ENCODE measurements at places on chromosomes 3 and 15.
A peak's percentile ranks its signal among the peaks of the same experiment; 100 is the strongest.

GRCh38 chr3:166986000-166986399 is 394.1 kb downstream of the ZBBX start:
- no peak for DNase-seq

GRCh38 chr3:128338536-128339330 is 128.0 kb downstream of the DNAJB8 start:
- DNase-seq: no peak

GRCh38 chr15:80459818-80460217 is 55.6 kb downstream of the ARNT2 start:
- DNase-seq: no peak

DNA sequence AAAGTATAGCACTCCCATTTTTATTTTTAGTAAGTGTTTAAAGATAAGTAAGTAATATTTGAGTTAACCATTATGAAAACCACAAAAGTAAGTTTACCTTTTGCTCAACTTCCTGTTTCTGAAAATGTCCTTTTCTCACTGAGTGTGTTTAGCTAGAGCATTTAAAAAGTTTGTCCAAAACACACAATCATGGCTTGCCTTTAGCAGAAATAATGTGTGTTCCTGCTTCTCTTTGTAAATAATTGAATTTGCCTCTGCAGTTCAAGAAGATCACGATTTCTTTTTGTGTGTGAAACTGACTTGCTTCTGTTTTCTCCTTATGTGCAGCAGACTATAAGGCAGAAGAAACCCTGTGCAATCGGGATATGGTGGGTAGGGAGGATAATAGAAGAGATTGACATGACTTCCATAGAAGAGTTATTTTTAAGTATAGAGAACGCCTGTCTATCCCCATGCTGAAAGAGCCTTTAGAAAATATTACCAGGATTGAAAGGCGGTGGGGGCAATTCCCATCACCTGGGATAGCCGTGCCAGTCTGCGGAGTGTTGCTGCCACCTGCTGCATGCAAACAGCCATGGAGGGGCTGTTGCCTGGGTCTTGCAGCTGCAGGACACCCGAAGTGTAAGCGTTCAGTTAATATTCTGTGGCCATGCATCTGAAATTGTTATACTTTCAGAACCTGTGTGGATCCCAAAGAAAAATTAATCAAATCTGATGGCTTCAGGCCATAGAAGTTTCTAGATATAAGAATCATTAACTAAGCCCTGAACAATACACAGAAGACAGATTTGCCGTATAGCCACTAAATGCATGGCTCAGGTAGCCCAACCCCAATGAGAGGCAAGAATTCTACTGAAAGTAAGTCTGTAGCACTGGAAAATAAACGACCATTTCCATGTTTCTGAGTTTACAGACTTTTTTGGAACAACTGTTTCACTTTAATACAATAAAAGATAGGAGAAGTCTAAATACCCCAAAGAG is 2.4 kb upstream of the CD96 start:
- peak; percentile 39 for DNase-seq

DNA sequence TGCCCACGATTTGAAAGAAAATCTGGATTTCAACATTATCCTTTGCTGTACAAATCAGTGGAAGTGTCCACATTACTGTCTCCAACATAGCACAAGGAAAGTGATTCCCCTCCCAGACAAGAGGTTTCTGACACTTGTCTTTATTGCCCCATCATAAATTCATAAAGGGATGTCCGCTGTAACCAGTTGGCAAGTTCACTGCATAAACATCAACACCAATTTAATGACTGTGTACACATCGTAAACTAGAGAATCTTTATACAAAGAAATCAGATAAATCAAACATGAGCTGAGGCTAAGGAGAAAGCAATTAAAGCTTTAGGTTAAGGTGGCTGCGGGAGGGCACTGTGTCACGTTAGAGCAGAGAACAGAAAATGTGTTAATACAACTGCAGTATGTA is 129.8 kb downstream of the MEIS2 start:
- no peak for DNase-seq

GRCh38 chr15:51229907-51230330 is 108.5 kb downstream of the CYP19A1 start:
- peak; percentile 2 for DNase-seq

DNA sequence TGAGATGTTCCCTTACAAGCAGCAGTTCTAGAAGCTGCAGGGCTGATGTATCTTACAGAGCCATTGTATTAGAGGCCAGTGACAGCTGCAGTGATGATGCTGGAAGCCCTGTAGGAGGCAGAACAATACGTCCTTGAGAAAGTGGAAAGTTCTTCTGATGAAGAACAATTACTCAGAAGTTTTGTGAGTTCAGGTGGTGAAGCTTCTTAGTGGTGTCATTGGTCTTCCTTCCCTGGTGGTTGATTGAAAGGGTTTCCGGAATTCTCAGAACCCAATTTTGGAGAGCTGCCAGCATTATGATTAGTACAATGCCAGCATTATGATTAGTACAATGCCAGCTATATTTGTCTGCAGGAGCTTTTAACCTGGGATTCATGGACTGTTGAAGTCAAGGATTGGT is 356.4 kb downstream of the MFSD1 start:
- no peak for DNase-seq

DNA sequence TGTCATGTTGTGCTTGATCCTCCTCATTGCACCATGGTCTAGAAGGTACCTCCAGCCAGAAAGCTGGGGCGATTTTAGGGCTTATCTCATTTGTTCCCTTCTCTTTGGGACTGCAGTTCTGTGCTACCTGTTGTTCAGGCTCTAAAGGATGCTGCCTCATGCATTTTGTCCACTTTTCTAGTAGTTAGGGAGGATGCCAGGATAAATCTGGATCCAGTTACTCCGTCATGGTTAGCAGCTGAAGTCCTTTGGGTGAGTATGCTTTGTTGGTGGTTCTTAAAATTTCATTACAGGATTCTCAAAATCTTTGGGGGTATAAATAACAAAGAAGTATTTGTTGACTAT is 8.9 kb downstream of the AKAP13 start:
- DNase-seq: no peak

GRCh38 chr3:111690242-111690641 is 95.1 kb upstream of the ZBED2 start:
- DNase-seq: no peak

- DNase-seq: no peak
Measured at GRCh38 chr15:97867870-97868269, 92.6 kb upstream of the ARRDC4 start.

DNA sequence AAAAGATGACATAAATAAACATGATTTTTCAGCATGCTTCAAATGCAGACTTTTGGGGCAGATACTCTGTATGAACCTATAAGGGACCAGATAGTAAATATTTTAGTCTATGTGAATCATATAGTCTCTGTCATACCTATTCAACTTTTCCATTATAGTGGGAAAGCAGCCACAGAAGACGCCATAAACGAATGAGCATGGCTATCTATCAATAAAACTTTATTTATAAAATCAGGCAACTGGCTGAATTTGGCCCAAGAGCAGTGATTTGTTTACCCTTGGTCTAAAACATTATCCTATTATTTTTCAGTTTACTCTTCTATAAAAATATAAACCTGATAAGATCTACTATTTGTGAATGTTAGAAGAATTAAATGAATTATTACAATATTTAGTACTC is 25.9 kb upstream of the VEPH1 start:
- DNase-seq: no peak

DNA sequence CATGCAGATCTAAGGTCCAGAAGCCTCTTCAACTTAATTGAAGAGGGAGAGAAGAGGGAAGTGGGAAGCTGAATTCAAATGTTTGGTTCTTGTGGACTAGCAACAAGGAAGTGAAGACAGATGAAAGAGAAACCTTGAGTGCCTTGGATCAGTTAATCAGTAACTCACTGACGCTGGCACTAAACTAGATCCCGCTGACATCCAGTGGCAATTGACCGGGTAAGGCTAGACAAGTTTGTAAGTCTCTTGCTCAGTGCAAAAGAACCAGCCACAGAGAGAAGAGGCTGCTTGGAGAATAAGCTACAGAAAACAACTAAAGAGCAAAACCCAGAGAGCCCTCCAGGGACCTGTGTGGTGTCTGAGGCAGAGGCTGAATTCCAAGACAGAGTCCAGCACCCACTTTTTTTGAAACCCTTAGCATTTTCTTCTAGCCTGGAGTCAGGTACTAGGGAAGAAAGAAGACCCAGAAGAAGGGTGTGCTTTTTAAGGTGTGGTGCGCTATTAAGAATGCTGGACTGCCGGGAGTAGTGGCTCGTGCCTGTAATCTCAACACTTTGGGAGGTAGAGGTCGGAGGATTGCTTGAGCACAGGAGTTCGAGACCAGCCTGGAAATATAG is 6.9 kb downstream of the PLCH1 start:
- no peak for DNase-seq

GRCh38 chr3:105364128-105364527 is 2.6 kb upstream of the ALCAM start:
- DNase-seq: no peak

- DNase-seq: peak; percentile 24
Measured at GRCh38 chr3:4976109-4976508, 3.1 kb upstream of the BHLHE40 start.

DNA sequence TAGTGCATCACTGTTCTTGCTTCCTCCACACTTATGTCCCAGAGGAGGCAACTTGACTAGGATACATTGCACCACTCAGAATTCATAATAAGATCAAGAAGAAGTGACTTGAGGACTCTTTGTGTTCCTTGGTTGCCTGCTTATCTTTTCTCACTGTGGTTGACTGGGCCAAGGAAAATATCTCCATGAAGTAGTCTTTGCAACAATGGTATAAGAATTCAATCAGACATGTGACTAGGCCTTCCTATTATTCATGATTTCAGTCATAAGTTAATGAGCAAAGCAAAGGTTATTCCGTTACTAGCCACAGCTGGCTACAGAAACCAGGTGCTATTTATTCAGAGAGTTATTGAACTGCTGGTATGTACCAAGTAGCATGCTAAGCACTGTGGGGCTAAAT is 359.3 kb downstream of the RORA start:
- no peak for DNase-seq

DNA sequence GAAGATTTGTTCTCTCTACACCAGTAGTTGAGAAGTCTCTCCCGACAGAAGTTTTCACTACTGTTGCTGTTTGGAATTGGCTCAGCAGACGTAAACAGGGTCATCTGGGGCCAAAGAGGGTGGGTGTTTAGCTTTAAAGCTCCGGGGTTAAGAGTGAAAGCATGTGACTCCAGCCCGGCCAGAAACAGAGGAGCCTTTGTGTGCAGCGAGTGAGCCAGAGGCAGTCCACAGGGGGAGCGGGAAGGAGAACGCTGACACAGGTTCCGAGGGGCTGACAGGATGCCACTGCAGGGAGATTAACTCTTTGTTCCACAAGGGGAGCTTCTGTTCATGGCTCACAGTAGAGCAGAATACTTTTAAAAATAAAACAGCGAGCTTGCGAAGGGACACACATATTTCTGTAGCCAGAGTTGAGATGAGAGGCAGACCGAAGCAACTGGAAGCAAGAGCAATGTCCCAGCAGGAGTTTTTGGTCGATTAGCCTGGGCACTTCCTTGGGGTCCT is 26.9 kb downstream of the BMF start:
- DNase-seq: no peak

DNA sequence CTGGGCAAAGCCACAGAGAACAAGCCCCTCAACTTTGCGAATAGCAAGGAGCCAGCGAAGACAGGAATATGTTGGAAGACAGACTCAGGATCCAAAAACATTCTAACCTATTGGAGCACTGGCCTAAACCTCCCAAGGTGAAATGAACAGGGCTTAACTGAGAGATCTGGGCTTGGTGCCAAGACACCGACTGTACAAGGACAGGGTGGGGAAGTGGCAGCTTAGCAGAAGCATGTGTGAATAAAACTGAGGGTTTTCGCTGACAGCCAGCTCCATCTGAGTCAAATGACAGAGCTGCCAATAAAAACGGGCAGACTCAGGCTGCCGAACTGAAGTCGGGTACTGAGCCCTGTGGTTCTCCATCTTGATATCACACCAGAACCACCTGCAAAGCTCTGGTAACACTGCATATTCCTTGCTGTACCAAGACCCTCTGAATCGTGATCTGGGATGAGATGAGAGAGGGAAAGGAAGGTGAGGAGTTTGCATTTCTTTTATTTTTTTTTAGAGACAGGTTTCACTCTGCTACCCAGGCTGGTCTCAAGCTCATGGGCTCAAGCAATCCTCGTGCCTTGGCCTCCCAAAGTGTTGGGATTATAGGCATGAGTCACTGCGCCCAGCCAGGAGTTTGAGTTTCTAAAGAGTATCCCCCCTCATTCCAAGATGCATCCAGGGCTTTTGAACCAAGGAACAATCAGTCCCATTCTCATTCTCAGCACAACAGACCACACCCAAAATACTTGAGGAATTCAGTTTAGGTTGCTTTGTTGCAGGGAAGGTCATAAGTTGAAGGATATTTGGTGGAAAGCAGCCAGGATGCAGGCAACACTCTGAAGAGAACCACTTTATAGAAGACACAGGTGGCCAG is 6.0 kb upstream of the PLCB2 start:
- DNase-seq: peak; percentile 77

DNA sequence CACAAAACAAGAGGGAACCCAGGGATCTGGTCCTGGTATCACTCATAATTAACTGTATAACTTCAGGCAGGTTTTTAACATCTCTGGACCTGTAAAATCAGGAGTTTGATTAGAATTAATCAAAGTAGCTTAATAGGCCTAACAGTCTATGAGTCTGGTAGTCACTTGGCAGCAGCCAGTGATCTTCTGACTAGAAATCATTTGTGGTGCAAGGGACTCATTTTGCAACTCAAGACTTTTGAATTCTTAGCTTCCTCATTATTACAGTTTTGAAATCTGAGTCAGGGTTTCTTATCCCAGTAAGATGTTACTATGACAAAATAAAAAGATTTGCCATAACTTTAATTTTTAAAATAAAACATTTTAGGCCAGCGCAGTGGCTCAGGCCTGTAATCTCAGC is 70.8 kb downstream of the TMCC1 start:
- DNase-seq: no peak

DNA sequence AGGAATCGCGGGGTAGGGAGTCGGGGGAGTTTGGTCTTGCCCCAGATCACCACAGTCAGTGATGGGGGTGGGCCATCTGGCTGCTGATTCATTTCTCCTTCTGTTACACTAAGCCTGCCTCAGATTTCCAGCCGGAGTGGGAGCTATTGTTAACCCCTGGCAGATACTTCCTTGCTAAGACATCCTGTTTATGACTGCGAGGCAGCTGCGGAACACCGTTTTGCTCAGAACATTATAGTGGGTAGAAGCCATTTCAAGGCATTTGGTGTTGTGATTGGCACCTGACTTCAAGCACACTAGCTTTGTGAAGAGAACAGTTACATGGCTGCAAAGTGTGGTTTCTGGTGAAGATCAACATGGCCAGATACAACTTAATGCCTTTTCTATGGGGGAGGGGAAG is 73.8 kb downstream of the FLNB start:
- DNase-seq: peak; percentile 21

DNA sequence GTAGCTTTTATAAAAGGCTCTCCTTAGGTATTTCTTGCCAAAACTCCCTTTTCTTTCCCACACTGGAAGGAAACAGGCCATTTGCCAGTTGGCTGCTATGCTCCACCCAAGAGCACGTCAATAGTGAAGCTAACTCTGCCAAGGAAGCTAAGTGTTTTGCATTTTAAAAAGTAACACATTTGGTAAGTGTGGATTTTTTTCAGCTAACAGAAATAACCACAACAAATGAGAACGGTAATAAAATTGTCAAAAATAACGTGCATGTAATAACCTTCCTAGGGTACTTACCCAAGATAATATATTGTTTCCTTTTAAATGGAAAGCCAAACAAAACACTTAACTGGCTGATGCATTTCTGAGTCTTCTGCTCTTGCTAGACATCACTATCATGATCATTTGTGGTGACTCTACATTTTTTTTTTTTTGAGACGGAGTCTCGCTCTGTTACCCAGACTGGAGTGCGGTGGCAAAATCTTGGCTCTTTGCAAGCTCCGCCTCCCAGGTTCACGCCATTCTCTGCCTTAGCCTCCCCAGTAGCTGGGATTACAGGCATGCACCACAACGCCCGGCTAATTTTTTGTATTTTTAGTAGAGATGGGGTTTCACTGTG is 4.6 kb downstream of the DPP8 start:
- DNase-seq: no peak
